ENCODE measurements at places on chromosomes 2 and 18.

DNA sequence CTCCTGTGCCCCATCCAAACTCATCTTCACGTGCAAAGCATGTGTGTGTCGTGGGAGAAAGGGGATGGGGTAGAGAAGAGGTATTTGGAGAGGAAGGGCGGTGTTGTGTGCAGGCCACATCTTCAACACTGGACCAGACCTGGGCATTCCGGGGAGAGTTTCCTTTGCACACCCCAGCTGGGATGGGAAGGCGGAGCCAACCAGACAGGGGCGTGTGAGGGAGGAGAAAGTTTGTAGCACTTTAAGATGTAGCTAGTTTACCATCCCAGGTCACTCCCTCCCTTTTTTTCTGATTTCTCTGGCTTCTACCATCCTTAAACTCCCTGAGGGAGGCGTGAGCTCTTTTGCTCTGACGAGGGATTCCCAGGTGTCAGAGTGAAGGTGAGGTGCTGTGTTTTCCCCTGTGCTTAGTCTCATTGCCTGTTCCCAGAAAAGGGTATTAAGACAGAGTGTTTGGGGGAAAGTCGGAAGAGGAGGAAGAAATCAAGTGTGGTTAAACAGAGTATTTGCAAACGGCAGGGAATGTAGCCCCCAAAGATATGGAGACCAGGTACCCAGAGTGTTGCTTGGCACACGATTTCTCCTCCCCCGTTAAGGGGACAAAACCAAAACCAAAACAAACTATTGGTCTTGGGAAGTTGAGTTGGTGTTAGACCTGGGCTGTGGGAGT, 1.6 kb downstream of the SETBP1 start:
- DNase-seq: no peak

GRCh38 chr2:128619471-128620325, 301.0 kb upstream of the HS6ST1 start:
- DNase-seq: no peak

- DNase-seq: no peak
These were observed 289.7 kb downstream of the STK39 start for GRCh38 chr2:167957662-167958061.

- no peak for DNase-seq
These were observed 14.1 kb downstream of the DDX1 start for GRCh38 chr2:15605721-15606120.

DNA sequence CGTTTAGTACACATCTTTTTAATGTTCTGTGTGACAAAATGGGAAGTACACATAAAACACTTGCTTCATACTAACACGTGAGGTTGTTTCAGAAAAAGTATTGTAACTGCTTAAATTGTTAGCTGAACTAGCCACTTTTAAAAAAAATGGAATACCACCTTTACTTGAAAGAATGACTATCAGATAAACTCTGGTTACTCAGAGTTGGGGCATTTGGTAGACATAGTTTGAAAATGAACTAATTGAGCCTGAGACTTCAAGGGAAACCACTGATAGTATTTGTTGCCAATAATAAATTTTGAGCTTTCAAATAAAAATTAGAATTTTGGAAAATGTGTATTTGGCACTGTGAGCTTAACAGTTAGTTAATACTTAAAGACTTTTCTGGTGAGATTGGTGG, 103.0 kb upstream of the FBXO11 start:
- DNase-seq: no peak

DNA sequence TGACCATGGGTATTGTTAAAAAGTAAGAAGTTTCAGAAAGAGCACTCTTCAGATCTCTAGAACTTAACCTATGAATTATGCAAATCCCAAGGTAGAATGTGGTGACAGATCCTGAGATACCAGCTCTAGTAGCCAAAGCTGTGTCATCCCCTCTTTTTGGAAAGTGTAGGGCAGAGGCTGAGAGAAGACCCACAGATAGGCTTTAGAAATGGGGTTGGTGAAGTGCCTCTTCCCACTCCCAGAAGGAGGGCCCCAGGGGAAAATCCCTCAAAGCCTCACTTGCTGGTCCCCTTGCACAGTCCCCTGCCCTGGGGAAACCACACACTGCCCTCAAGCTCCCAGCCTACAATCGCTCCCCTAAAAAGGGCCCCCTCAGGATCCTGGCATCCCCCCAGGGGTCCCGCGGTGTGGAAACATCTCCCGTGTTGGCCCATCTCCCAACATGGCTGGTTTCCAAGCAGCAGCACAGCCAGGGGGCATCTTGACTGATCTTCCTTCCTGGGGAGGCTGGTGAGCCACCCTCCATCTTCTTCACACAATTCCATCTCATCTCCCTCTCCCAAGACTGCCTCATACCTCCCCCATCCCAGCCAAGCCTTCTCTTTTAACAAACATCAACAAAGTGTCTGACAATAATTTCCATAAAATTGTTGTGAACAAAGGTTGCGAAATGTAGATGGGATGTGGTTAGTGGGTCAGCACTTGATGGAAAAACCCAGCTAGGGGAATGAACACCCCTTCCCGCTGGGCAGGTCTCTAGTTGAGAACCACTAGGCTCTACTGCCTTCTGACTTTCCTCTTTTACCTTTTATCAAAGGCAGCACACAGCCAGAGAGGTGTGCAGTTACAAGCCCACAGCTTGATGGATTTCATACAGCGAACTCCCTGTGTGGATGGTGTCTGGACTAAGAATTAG, 25.1 kb downstream of the MAL start:
- no peak for DNase-seq

GRCh38 chr2:121326628-121327027, 41.6 kb upstream of the TFCP2L1 start:
- DNase-seq: no peak

DNA sequence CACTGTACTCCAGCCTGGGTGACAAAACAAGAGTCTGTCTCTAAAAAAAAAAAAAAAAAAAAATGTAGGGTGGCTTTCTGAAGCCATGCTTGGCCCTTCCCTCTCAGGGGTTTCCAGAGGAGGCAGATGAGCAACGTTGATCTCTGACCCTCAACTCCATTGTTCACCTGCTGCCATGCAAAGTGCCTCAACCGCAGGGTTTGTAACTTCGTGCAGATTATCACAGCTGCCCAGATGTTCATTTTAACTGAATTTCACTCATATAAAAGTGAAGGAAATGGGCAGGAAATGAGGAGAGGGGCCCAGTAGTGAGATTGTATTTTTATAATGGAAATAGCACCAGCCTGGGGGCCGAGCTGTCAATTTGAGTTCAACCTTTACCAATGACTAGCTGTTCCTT, 14.9 kb upstream of the B3GNT2 start:
- no peak for DNase-seq

GRCh38 chr18:22900558-22901238, 32.4 kb upstream of the RBBP8 start:
- no peak for DNase-seq

GRCh38 chr2:195450552-195451113, 206.4 kb upstream of the SLC39A10 start:
- DNase-seq: no peak

- DNase-seq: no peak
These were observed 617.4 kb downstream of the CCDC85A start for GRCh38 chr2:56801214-56801613.

DNA sequence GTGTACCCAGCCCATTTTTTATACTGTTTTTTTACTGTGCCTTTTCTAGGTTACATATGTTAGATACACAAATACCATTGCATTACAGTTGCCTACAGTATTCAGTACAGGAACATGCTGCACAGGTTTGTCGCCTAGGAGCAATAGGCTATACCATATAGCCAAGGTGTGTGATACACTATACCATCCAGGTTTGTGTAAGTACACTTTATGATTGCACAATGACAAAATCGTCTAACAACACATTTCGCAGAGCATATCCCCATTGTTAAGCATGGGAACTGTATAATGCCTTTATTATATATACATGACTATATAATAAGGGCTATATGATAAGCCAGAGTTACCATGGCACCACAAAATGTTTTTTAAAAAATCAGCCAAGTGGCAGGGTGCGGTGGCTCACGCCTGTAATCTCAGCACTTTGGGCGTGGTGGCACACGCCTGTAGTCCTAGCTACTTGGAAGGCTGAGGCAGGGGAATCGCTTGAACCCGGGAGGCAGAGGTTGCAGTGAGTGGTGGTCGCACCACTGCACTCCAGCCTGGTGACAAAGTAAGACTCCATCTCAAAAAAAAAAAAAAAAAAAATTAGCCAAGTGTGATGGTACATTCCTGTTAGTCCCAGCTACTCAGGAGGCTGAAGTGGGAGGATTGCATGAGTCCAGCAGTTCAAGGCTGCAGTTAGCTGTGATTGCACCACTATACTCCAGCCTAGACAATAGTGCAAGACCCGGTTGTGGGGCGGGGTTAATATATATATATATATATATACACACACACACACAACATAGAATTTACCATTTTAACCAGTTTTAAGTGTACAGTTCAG, 2.8 kb upstream of the CENPA start:
- no peak for DNase-seq

DNA sequence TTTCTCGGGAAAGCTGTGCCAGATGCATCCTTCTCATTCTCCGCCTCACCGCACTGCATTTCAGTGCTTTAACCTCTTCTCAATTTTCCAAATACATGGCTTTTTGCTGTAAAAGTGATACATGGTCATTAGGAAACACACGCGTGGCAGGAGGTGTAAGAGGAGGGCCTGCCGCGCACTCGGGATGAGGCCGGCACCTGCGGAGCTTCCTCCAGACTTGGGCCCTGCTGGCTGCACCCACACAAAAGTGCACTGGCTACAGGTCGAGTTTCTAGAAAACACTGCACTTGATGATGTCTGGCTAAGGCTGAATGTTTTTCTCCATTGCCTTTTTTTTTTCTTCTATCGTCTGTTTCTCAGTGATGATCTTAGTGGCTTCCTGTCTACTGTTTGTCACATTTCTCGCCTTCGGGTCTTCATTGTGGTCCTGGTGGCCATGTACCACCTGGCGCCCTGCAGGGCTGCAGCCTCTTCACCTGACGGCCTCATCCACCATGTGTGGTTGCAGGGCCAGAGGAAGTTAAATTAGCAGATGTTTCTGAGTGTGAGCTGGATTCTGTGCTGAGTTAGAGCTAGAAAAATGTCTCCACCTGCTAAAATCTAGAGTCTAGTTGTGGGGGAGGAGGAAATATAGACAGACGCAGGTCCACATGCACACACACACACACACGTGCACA, 7.6 kb downstream of the KCNG2 start:
- DNase-seq: no peak

DNA sequence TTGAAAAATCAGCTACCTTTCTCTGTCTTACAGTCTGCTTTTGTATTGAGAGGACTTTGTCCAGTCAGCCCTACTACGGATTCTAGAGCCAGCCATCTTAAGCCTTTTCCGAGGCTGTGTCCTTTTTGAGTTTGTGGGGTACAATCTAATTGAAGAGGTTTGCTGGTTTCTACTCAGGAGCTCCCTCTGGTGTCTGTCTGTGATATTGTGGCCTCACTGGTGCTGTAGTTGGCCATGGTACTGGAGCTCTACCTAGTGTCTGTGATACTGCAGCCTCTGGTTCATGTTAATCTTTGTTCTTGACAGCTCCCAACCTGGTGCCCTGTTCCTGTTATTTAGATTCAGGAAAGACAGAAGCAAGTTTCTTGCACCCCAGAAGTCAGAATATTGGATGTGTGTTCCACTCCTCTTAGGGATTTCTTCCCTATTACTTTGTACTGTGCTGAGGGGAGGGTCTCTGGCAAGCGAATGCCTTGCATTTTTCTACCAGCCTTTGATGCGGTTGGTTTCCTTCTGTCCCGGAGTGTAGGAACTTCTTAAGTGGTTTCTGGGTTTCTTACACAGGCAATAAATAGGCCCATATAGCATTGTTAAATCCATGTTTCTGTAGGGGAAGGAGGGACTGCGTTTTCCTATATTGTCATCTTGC, 78.5 kb downstream of the ACSL3 start:
- DNase-seq: peak; percentile 76

- no peak for DNase-seq
These were observed 801.6 kb downstream of the MBD2 start for GRCh38 chr18:53422896-53423295.

GRCh38 chr2:62343206-62343605, 147.3 kb downstream of the B3GNT2 start:
- no peak for DNase-seq

DNA sequence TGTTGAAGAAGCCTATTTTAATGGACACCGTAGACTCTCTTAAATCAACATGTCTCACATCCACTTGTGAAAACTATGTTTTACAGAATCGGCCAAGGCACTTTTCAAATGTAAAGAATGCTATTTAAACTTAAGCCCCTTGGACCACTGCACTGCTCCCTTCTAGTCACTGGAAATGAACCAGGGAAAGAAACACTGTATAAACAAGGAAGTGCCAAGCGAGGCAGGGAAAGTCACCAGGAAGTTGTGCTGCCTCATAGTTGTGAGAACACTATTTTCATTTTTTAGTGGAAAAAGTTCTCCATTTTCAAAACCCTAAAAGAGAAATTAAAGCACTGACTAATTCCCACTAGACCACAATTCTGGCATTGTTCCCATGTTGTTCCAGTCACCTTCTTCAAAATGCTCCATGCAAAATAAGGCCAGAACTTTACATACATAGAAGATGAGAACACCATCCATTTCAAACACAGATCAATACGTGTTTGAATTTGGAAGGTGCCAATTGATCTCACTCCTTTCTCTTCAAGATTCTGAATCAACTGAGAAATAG, 13.5 kb downstream of the CCDC141 start:
- DNase-seq: no peak

DNA sequence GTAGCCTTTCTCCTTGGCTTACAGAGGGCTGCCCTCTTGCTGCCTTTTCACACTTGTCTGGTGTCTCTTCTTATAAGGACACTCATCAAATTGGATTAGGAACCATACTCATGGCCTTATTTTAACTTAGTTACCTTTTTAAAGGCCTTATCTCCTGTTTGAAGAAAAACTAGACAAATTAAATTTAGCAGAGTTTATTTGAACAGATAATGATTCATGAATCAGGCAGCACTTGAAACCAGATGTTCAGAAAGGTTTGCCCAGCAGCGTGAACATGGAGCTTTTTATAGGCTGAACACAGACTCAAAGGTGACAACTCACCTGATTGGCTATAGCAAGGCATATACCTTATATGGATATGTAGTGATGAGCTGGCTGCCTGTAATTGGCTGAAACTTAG, 238.0 kb downstream of the GULP1 start:
- DNase-seq: no peak

DNA sequence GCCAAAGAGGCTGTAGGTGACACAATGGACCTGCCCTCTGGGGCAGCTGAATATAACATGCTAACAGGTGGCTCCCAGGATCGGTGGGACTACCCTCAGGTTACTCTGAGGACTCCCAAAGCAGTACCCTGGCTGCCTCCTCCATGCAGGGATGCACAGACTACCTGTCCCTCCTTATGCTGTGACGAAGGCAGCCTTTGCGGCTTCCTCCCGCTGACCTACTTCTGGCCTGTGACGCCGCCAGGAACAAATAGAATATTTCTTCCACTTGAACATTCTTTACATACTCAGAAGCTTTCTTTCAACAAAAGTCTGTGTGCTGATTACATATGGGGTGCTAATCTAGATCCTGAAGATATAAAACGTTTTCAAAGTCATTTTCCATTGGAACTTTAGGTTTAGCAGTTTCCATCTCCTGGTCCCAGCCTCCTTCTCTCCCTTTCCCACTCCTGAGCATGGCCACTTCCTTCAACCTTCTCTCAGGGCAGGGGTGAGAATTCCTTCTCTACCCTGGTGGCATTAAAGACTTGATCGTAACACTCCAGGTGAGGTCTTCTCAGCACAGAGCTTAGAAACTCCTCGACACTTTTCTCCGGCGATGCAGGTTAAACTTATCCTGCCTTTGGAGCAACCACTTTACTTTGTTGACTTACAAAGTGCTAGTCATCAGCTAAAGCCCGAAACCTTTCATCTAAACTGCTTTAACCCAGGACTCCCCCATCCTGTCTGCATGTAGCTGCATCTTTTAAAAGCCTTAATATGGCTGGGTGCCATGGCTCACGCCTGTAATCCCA, 58.9 kb upstream of the STK17B start:
- no peak for DNase-seq

Data from activated CD4-positive, alpha-beta T cell treated with anti-CD3 and anti-CD28 coated beads, Interleukin-2, amount 50 U/mL, for 16 hours (primary cell).